ENCODE measurements at places on chromosomes 13 and 19.

DNA sequence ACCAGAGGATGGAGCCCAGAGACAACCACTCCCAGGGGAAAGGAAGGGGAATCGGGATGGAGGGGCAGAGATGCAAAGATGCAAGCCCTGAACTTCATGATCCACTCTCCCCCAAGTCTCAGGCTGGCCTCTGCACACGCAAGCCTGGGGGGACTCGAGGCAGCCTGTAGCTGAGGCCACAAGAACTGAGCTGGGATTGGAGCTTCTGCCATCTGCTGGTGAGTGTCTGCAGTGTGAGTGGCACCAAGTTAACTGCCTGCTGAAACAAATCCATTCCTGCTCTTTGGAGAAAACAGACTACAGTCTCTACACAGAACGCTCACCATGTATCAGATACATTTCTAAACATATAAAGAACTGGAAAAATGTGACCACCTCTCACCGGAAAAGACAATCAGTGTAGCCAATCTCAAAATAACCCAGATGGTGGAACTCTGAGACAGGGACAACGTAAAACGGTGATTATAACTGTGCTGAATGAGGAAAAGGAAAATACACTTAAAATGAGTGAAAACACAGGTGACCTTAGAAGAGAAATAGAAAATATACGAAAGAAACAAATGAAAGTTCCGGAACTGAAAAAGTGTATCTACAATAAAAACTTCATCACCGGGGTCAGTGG lies 62.1 kb downstream of the KLF2 start:
- DNase-seq, result peak; percentile 49

DNA sequence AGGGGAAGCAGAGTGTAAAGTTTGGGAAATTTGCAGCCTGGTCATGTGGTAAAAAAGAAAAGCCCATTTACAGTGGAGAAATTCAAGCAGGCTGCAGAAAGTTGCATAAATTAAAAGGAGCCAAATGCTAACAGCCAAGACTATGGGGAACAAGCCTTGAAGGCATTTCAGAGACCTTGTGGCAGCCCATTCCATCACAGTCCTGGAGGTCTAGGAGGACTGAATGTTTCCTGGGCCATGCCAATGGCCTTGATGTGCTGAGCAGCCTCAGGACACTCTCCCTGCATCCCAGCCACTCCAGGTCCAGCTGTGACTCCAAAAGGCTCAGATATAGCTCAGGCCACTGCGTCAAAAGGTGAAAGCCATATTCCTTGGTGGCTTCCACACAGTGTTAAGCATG lies 1202.4 kb upstream of the ATXN8OS start:
- DNase-seq, result no peak

GRCh38 chr13:21638319-21639282 lies 32.3 kb upstream of the FGF9 start:
- DNase-seq, result peak; percentile 21

DNA sequence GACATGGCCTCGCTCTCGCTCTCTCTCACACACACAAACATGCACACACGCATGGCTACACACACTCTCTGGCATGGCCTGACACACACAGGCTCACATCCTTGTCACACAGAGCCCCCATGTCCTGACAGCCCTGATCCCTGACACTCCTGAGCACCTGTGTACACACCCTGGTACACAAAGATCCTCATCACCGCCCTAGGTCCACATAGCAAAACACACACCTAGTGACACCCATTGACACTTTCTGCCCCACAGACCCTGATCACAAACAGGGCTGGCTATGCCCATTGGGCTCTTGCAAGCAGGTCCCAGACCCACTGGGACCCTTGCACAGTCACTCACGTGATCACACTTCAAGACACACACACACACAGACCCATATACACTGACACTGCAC lies 4.0 kb upstream of the NFIX start:
- no peak for DNase-seq

DNA sequence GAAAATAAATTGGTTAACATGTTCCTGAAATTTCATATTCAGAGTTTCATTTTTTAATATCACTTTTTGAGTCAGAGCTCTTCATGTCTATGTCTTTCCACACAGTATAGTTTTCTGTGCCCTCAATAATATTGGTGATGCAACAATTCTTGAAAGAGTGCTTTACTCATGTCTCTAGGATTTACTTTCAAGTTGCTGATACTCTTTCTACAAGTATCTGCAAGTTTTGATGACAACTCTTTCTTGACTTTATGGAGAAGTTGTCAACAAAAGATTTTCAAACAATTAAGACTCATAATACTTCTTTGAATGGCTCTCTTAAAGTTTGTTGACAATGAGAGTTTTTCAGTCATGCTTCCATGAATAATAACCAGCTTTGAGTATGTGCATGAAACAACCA lies 561.7 kb downstream of the DIAPH3 start:
- no peak for DNase-seq

- no peak for DNase-seq
Observed at GRCh38 chr19:8127311-8127710, 22.1 kb downstream of the FBN3 start.

GRCh38 chr19:38799104-38799503 lies 10.1 kb downstream of the LGALS7B start:
- no peak for DNase-seq

DNA sequence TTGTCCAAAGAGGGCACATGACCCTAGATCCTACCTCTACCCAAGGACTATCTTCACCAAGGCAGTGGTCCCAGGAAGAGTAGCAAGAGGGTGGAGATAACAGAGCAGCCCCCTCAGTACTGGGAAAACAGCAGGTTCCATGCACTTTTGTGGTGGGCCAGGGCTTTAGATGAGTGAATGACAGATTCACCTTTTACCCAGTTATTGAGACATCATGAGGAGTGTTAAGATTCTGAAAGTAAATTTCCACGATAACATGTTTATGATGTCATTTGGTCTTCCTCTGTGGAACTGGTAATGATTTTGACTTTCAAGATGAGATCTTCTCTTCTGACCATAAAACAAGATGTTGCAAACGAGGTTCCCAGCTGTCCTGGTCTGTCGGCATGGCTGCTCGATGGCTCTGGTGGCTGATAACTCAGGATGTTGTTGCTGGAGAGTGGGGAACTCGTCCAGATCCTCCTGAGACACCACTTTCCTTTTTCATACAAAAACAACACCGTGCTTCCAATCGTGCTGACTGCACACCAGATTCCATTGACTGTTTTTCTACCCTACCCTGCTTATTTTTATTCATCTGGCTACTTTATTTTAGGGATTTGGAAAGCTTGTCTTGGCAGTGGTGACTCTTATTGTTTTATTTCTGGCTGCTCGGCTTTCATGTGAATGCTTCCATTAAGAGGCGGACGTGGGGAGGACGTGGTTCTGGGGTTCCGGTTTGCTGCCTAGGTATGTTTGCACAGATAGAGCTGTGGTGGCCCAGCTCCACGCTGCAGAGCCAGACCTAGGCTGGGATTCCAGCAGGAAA lies 88.5 kb downstream of the LRCH1 start:
- no peak for DNase-seq

DNA sequence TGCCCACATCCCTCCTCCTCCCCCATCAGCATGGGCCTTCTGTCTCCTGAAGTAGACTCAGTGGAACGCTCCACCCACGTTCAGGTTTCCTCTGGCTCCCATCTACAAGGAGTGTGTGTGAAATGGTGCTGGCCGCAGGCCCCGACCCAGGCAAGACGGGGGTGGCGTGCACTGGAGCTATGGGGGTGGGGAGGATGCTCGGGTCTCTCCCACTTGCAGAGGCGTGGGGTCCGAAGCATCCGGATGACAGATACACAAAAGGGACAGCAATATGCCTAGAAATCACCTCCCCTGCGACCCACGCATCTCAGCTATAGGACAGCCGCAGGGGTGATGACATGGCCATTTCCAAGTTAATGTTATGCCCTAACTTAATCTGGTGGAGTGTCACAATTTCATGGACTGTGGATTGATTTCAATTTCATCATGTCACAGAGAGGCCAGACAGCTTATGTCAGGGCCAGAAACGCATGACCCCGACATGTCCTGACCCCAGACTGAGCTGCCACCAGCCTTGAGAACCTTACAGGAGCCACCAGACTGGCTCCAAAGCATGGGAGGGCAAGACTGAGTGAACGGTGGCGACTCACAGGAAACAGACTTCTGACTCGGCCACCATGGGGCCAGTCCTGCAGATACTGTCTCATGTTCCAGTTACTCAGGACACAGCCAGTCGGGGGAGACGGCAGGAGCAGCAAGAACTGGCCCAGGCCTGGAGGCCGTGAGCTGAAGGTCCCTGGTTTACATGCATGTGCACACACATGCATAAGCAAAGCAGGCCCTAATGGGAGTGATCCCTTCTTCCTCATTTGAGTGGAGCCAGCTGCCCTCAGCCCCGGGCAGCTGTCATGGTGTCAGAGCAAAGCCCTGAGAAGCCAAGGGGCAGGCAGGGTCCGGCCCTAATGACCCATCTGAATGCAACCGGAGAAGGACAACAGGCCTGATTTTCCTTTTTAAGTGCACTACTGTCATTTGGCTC lies 82.2 kb downstream of the SLC7A1 start:
- no peak for DNase-seq

DNA sequence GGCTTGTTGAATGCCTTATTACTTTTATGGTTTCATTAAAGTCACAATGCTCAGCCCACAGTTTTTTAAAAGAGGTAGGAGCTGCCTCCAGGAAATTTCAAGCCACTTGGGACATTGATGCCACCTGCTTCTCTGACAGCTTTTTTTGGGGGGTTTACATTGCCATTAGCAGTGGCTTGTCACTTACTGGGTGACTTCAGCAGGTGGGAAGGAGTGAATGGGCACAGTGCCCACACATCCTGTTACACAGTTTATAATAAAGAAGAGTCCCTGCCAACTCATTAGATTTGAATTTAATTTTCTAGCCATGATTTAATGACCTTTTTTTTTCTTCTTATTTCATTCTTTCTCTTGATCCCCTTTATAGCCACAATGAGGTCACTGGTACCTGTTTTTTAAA lies 61.0 kb downstream of the NHLRC3 start:
- no peak for DNase-seq
